ENCODE measurements at places on chromosomes 6 and 20. TPM values are rescaled to one million over a fixed set of nuclear protein-coding genes. Genes with fewer than 3 reads are reported as not detected.

Gene TEAD3
- total RNA-seq = 7.4 TPM

DNA sequence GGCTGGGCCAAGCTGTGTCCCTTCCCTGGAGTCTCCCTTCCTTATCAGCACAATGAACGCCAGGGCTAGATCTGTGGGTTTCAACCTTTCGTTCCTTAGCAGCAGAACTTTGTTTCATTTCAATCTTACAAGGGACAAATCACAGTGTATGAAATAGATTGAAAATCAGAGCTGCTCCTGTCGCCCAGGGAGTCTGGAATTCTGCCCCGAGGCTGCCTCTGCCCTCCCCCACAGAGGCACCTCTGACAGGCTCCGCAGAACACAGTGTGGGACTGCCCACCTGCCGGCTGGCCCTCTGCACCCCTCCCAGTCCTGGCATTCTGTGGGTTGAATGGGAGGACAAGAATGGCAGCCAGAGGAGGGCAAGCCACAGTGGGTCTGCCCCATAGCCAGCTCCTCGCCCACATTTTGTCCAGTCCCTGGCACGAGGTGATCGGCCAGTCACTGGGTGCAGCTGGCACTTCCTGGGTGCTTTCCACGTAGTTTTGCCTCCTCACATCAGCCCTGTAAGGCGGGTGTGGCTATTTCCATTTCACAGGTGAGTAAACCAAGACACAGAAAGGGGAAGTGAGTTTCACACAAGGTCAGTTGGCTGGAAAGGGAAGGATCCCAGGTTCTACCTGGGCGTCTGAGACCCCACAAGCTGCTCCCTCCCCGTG, 26.1 kb downstream of the MANBAL start:
- ATAC-seq = no peak

- ATAC-seq = peak; percentile 98
Measured at GRCh38 chr6:13733178-13733887, 21.7 kb upstream of the RANBP9 start.

GRCh38 chr20:324177-325044, 941 bp upstream of the SOX12 start:
- ATAC-seq = peak; percentile 63

- no peak for ATAC-seq
Measured at GRCh38 chr20:41425180-41425884, 58.7 kb upstream of the EMILIN3 start.

- ATAC-seq = no peak
Measured at GRCh38 chr6:10968776-10969175, 75.3 kb downstream of the ELOVL2 start.

GRCh38 chr6:112939563-112939962, 592.4 kb downstream of the RFPL4B start:
- peak; percentile 53 for ATAC-seq

DNA sequence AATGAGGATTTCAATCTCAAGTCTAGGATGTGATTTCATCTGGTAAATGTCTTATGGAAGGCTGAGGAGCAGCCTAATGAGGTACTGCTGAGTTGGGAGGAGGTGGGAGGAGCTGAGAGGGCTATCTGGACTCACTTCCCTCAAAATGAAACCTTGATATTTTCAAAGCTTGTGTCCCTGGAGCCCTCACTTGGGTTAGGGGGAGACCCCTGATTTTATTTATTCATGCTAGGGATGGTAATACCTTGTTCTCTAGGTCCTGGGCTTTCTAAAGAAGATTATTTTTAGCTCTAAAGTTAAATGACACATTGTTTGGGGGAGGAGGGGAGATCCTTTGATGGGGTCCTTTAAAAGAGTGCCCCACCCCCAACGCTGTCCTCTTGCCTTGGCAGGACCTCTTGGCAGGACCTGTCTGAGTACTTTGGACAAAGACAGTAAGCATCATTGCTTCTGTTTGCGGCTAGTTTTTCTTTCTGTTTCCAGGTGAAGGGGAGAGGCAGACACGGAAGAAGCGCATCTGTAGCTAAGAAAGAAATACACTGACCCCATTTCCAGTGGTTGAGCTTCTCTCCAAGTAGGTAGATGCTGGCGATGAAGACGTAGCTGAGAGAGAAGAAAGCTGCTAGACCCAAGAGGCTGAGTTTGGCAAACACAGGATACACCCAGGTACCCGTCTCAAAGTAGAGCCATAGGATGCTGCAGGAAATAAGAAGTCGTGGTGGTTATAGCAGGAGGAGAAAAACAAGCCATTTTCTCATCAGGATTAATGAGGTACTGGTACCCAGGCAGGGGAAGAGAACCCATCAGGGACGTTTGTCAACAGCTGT, 55.6 kb downstream of the ADTRP start:
- ATAC-seq = no peak

Gene LCA5
- total RNA-seq = 12.2 TPM

GRCh38 chr6:142953373-142954273, 8.6 kb upstream of the HIVEP2 start:
- no peak for ATAC-seq

DNA sequence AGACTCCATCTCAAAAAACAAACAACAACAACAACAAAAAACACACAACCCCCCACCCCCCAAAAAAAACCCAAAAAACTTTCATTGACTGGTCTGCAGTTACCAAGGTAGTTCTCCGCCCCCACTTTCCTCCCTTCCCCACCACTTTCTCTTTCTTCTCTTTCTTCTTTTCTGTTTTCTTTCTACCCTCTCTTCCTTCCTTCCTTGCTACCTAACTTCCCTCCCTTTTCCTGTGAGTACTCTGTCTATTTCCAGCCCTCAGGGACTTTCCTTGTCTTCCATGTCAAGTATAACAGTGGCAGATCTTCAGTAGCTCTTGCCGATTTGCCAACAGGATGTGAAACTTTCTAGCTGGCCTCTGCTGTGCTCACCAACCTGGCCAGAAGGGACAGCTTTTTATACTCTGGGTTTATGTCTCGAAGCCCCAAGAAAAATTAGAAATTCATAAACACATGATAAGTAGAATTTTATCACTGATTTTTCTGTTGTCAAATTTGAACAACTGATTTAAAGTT, 399.5 kb downstream of the QKI start:
- no peak for ATAC-seq

Gene KCNK16
- total RNA-seq = not detected

- ATAC-seq = peak; percentile 99
Measured at GRCh38 chr6:165308926-165309731, at the start of gene C6orf118. C6orf118 (minus strand) TSS chr6:165309605; CDS start chr6:165309586, 19 bp downstream.

DNA sequence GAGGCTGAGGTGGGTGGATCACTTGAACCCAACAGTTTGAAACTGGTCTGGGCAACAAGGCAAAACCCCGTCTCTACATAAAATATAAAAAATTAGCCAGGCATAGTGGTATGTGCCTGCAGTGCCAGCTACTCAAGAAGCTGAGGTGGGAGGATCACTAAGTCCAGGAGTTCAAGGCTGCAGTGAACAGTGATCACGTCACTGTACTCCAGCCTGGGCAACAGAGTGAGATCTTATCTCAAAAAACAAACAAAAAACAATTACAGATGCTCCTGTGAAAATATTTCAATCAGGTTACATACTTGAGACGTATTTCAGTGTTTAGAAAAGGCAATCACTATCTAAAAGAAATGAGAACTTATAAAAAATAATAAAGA, 33.8 kb downstream of the RANBP9 start:
- ATAC-seq = no peak

Gene APOM
- 2.3 TPM for total RNA-seq

Gene PRICKLE4
- total RNA-seq = 1.1 TPM

Gene SYCP2
- total RNA-seq = 1.7 TPM

Gene HDGFL1
- not detected for total RNA-seq

DNA sequence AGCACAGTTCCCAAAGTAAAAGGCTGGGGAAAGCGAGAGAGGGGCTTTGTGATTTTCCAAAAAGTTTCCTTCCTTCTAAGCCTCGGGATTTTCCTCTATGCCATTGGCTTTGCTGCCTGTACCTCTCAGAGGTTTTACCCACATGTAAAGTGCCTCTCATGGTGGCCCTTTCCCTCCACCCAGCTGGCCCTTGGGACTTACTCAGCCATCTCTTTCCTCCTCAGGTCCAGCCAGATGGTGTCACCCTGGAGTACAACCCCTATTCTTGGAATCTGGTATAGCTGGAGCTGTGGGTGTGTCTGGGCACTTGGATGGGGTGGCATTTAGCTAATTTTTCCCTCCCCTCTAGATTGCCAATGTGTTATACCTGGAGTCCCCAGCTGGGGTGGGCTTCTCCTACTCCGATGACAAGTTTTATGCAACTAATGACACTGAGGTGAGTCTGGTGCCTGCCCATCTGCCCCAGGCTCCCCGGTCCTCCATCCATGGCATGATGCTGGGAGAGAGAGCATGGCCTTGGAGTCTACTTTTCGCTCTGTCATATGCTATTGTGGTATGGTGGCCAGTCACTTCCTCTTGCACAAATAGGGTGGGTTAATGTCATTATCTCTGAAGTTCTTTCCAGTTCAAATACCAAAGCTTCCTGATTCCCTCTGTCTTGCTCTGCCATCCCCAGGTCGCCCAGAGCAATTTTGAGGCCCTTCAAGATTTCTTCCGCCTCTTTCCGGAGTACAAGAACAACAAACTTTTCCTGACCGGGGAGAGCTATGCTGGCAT, 1.1 kb downstream of the CTSA start:
- peak; percentile 6 for ATAC-seq

GRCh38 chr6:32554116-32554965, 24.3 kb upstream of the HLA-DRB5 start:
- no peak for ATAC-seq

DNA sequence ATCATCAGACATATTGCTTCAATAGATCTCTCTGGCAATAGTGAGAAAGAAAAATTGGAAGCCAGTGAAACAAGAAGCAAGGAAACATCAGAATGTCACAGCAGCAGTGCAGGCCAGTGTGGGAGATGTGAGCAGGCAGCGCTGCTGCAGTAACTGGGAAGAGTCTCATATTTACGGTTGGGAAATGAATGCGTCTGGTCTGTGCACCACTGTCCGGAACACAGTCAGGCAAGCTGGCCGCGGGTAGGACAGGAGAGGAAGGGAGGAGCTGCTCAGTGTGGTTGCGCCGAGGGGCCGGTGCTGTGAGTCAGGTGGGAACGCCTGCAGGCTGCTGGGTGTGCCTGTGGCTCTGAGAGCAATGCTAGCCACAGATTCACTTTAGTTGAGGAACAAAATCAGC, 6.4 kb upstream of the PSMG4 start:
- peak; percentile 3 for ATAC-seq

DNA sequence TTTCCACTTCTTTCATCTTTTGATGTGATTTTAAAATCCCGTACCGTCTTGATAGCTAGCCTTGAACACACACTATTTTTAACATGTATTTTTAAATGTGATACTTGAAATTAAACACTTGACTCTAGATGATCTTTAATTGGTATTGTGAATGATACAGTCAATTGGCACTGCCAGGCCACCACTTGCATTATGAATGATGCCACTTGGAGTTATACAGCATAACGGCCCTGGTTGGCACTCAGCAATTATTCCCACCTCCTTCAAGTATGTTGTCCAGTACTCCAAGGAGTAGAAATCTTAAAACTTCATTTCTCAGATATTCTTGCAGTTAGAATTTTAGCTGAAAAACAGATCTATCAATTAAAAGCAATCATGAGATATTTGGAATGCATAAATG, 62.9 kb downstream of the TENT5A start:
- no peak for ATAC-seq

DNA sequence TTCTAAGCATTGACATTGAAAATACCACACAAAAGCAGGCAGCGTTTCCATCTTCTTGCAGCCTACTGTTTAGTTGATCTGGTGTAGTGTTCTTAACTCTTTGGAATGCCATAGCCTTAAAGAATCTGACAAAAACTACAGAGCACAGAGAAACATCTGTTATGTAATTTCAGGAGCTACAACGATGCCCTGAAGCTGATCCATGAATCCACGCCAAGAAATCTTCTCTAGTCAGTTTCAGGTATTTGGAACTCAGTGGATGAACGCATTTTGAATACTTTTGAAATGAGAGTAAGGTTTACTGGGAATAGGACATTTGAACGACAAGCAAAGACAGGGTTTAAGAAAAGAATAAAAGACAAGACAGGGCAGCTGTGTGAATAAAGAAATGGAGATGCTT, 17.8 kb downstream of the ALDH8A1 start:
- ATAC-seq = no peak

- no peak for ATAC-seq
Measured at GRCh38 chr20:59152559-59153354, 10.9 kb upstream of the ZNF831 start.

DNA sequence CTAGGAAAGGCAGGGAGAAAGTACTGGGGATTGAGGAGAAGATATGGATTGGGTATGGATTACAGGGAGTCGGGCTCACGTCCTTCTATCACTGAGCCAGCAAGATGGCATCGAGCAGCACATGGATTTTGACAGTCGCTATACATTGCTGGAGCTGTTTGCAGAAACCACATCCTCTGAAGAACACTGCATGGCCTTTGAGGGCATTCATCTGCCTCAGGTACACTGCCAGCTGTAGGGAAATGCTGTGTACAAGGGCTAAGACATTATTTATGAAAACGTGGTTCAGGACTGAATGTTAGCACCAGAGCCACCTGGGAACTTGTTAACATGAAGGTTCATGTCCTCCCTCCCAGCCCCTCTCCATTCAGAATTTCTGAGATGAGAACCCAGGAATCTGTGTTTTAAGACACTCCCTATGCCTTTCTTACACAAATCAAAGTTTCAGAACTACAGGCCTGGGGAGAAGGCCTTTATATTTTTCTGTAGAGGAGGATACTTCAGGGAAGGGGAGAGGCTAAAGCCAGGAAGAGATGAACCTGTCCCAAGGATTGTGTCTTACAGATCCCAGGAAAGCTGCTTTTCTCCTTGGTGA, 3.5 kb downstream of the CUL9 start:
- no peak for ATAC-seq

GRCh38 chr6:5378331-5378730, 117.0 kb downstream of the FARS2 start:
- ATAC-seq = no peak

DNA sequence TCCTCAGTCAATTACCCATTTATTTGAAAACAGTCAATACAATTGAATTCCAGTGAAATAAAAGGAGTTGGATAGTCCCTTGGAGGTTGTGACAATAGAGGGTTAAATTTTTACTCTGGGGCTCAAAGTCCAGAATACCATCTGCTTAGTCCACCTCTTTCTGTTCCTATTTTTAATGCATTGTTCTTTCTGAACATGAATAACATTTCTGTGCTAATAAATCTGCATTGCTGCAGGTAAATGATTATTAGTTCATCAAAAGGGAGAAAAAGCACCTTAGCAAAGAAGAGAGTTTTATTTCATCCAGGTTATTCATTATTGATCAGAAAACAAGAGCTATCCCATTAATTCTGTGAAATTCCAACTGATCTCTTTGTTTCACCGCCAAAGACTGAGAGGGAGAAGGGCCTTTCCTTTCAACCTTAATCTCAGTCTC, 166.1 kb upstream of the OLIG3 start:
- no peak for ATAC-seq

Gene DPPA5
- total RNA-seq = not detected

Measured in motor neuron (in vitro differentiated cells).